ENCODE measurements at places on chromosomes 6 and 20.
A peak's percentile ranks its signal among the peaks of the same experiment; 100 is the strongest.

DNA sequence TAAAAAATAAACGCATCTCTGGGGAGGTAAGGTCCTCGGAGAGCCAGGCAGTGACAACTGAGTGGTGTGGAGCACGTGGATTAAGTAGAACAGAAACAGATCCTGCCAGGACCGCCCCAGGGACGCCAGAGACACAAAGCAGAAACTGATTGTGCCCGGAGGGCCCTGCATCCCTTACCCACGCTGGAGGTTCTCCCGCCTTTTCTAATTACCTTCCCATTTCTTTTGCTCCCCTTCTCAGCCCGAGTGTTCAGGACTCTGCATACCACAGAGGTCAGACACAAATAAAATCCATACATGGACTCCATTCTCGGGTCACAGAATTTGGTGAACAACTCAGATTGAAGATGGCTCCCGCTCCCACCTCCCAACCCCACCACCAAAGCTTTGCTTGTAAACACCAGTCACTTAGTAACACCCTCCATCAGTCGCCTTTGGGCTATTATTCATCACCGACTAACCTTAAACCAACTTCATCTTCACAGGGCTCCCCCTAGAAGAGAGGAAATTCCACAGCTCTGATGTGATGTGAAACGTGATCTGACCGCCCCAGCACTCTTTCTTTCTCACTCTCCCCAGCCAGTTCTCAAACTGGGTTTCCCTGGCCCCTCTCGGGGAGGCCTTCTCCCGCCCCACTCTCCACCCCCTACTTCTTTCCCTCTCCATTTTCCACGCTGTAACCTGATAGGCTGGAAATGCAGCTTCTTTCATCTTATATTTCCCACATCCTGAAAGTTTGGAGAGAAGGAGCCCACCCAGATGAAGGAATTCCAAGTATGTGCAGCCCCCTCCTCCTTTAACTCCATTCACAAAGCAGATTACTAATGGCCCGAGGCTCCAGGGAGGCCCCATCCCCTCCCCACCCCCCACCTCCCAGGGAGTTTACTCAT lies 32.5 kb upstream of the PIM1 start:
- DNase-seq: peak; percentile 95

- no peak for DNase-seq
Observed at GRCh38 chr6:41200901-41201763, at the start of gene TREML2. Gene TREML2 (minus strand): TSS chr6:41201149. CDS start chr6:41201008, 141 bp downstream.

DNA sequence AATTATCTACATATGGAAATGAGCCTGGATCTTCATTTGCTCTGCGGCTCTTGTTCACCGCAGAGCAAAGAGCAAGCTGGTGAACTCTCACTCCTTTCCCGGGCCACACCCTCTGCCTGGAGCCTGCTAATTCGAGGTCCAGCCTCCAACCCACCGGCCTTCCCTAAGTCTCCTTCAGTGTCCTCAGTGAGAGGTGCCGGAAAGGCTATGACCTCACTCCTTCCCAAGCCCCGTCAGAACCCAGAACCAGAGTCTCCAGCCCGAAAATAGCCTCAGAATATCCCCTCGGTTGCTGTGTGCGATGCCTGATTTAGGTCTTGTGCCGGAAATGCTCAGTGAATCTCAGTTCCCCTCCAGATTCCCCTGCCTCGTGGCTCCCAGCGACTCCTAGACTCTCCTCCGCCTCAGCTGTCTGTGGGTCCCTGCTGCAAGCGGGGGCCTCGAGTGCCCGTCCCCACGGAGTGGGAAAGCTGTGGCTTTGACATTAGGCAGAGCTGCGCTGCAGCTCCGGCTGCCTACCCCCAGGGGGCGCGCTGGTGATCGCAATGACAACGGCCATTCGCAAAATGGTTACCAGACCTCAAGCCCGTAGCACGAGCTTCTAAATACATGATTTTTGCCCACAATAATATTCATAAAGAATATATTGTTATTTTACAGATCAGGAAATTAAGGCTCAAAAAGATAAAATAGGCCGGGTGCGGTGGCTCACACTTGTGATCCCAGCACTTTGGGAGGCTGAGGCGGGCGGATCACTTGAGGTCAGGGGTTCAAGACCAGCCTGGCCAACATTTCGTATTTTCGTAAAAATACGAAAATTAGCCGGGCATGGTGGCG lies 4.1 kb upstream of the BNIP5 start:
- DNase-seq: no peak

DNA sequence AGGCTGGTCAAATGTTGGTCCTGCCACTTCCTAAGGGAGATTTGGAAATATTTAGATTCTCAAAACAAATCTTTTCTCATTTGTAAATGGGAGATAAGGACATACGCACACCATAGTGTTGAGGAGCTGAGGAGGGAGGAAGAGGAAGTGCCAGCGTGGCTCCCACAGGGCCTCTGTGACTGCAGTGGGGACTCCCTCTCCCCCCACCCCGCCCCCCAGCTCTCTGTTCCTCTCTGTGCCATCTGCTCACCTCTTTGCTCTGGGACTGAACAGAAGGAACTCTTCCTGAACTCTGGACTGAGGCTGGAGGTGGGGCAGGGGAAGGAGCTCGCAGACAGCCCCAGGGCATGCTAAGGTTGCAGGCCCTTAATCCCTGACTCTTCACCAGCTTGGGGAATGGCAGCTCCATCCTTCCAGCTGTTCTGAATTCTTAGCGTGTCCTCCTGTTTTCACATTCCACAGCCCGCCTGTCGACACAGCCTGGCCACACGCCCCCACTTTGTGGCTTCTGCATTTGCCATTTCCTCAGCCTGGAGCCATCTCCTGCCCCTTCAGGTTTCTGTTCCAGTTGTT lies 11.4 kb downstream of the DDX27 start:
- DNase-seq: no peak

DNA sequence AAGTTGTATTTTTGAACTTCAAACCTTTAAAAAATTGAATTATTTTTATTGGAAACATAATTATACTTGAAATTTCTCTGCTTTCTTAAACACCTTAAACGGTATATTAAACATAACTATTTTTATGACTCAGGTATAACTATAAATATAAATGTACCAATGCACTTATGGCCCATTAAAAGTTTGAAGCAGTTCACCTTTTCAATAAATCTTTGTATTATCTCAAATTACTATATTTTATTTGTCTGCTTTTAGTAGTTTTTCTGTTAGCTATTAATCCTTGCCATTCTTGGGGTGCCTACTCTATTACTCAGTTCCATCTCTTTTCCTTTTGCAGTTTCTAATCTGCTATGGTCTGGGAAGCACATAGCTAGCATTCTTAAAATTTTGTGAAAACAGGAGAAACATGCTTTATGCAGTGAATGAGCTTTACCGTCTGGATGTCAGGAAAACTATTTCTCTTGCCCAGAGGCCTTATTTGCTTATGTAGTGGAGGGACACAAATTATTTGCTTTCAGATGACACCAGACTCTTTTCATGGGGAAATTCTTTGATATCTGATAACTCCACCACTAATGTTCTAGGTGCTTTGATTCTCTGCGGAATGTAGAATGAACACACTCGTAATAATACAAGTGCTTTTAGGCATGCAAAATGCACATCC lies 378.9 kb upstream of the CITED2 start:
- peak; percentile 68 for DNase-seq

- DNase-seq: no peak
Observed at GRCh38 chr6:89667872-89668556, 29.5 kb upstream of the LYRM2 start.

DNA sequence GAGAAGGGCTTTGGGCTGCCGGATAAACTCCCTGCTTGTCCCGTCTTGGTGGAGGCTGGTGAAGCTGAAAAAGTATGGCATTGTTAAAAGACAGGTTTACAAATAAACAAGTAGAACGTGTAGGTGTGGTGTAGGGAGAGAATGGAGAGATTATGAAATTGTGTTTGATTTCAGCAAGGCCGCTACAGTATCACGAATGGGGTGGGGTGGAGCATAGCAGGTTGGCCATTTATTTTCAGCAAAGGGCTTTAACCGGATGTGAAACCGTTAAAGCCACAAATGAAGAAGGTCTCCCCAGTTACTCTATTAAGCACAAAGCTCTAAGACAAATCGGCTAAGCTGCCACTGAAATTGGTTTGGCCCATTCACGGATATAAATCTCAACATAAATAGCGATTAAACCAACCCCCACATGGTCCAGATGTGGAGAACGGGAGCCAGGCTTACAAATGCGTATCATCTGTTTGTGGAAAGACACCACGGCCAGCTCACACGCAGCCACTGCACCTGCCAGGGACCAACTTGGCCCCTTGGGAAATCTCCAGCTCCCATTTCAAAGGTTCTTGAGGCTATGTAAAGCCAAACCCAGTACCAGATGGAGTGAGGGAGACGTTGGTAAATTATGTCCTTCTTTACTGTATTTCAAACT lies 94.0 kb downstream of the ZMYND8 start:
- no peak for DNase-seq

- no peak for DNase-seq
Observed at GRCh38 chr6:89385156-89385667, 26.9 kb downstream of the RRAGD start.

Measured in AG09309 (cell line).